ENCODE measurements at places on chromosomes 16 and 17.

DNA sequence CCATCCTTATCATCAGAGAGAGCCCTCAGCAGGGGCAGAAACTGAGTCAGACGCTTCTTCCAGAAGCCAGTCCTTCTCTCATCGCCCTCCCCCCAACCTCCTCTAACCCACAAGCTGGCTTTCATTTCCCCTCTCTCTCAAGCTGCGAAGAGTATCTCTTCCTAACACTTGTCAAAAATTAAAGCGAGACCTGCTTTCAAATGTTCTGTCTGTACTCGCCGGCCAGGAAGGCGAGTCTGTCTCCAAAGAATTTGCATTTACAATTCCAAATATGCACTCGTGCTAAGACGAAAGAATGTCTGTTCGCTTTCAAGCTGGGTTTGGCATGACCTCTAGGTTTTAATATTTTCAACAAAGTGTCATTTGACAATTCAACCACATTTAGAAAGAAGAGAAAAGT is 140.4 kb downstream of the RGS9 start:
- no peak for DNase-seq

DNA sequence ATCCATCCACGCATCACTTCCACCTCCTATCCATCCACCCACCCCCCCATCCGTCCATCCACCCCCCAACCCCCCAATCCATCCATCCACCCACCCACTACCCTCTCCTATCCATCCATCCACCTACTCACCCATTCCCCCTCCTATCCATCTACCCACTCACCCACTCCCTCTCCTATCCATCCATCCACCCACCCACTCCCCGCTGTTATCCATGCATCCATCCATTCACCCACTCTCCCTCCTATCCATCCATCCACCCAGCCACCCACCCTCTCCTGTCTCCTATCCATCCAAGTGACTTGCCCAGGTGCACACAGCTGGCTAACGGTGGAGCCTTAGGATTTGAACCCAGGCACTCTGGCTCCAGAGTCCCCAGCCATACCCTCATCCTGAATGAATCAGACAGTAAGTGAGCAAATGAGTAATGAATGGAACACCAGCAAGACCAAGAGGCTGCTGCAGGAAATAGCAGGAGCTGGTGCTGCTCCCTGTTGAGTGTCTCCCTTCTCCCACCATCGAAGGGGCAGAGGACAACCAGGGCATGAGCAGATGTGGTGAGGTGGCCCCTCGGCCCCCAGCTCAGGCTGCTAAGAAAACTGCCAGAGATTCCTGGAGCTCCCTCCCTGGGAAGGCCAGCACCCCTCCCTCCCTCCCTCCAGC is 62.5 kb downstream of the LITAF start:
- no peak for DNase-seq

DNA sequence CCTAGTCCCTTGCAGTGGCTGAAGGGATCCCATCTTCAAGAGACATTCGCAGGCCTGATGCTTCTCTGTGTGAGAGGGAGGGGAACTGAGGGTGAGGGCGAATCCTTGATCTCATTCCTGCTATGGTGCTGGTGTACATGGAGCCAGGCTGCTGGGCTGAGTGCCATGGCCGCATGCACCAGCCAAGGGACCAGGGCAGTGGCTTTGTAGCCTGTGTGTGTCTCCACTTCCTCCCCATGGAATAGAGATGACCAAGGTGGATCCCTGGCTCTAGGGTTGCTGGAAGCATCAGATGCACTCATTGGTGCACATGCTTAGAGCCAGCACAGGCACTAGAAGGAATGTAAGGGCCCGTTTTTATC is 195.0 kb downstream of the FOXL1 start:
- no peak for DNase-seq

DNA sequence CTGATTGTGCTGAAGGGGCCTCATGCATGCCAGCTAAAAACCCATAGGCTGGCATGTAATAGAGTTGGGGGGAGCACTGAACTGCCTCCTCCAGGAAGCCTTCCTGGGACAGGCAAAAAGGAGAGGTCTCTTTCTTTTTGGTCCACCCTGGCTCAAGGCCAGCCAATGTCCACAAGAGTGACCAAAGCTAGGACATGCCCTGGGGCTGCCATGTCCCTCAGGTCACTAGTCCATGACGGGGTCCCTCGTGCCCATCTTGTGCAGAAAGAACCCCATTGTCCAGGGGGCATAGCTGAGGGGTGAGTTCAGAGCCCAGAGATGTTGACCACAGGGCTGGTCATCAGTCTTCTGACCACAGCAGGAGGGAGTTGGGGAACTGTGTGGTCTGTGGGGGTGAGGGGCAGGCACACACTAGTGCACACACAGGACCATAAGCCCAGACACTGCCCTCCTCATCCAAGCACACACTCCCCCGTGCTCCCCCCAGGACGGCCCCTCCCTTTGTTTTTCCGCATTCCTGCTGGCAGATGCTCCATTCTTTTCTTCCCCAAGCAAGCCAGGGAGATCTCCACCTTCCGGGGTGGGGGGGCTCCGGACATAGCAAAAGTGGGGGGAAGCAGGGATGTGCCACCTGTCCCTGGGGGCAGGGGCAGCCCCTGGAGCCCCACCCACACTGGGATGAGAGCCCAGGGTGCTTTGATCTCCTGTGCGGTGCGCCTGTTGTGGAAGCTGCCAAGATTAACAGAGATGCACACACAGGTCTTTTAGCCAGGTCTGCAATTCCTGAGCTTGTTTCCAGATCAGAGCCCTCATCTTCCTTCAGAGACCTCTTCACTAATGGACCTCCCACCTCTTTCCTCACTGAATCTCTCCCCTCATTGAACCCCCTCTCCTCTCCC is 25.2 kb upstream of the PHB1 start:
- DNase-seq, result no peak

DNA sequence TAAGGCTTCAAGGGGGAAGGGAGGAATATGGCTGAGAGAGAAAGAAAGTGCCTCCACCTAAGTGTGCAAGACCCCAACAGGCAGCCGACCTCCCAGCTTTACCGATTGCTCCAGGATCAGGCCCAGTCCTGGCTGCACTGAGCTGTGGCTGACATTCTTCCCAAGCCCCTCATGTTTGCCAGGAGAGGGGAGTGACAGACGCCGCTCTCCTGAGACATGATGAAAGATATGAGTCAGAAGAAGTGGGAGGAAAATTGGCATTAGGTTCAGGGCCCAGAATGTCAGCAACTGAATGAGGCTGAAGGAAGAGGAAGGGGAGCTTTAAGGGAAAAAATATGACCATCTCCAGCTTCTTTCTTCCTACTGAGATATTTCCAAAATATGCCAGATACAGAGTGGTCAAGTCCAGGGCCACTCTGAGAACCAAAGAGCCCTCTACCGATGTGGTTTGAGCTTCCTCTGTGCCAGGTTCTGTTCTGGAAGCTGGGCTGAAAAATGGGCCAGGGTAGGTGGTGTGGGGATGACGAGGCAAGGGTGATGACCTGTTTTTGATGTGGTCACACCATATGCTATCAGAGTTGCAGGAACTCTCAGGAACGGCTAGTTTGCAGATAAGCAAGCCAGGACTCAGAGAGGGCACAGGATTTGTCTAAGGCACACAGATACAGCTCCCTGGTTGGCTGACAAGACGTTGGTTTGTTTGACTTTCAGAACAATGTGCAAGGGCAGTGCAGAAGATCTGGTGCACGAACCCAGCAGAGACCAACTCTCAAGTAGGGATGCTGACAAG is 176.7 kb downstream of the SOX9 start:
- peak; percentile 23 for DNase-seq

GRCh38 chr16:74874123-74874522 is 99.5 kb upstream of the FA2H start:
- no peak for DNase-seq

DNA sequence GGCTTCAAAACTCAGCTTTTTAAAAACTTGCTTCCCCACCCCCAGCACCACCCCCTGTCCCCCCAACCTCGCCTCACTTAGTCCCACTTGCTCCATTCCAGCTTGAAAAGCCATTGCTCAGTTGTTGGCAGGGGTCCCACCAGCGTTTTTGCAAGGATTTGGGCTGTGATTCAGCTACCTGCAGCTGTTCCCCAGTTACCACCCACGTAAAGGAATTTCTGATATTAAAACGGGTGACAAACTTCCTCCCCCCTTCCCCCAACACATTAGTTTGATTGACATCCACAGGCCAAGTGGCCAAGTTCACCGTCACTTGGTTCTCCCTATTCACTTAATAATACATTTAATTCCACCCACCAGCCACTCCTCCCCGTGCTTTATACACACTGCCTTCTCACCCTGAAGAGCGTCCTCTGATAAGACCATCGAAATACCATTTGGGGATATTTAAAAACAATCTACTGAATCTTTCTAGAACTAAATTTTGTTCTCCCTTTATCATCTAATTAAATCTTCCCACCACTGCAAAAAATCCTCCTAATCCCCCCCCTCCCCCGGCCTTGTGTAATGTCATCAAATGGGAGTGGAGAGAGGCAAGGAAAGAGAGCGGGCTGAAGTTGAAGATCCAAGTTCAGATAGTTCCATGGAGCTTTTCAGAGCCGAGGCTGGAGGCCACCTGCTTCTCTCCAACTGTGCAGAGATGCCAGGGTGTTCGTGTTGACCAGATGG is 55.1 kb downstream of the SOX9 start:
- no peak for DNase-seq

- DNase-seq, result peak; percentile 8
These were observed 570 bp downstream of the NR1D1 start for GRCh38 chr17:40099619-40100418.

DNA sequence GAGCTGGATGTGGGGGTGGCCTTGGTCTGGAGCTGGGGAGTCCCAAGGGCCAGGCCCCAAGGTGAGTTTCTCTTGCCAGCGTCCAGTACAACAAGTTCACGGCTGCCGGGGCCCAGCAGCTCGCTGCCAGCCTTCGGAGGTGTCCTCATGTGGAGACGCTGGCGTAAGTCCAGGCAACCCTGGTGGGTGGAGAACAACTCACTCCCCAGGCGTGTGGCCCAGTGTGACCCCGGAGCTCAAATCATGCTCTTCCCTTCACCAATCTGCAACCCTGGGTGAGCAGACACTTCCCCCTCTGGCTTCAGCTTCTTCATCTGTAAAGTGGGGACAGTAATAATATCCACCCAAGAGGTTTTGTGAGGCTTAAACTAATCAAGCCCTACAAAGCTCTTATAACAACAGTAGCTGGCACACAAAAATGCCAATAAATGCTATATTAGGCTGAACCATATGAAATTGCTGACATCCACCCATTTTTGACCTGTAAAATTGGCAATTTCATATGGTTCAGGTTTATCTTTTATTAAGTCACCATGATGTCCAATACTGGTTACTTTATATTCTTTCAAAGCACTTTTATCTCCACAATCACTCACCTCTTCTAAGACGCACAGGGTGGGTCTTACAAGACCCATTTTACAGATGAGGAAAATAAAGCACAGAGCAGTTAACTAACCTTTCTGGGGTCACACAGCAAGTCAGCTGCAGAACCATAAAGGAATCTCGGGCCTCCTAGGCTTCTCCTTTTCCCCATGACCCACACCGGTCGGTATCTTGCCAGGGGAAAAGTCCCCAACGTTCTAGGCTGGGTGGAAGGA is 19.7 kb downstream of the DEXI start:
- peak; percentile 30 for DNase-seq

- DNase-seq, result no peak
These were observed 140.4 kb downstream of the PMP22 start for GRCh38 chr17:15124746-15125145.

- no peak for DNase-seq
These were observed 17.0 kb downstream of the FOXF1 start for GRCh38 chr16:86527366-86527765.

DNA sequence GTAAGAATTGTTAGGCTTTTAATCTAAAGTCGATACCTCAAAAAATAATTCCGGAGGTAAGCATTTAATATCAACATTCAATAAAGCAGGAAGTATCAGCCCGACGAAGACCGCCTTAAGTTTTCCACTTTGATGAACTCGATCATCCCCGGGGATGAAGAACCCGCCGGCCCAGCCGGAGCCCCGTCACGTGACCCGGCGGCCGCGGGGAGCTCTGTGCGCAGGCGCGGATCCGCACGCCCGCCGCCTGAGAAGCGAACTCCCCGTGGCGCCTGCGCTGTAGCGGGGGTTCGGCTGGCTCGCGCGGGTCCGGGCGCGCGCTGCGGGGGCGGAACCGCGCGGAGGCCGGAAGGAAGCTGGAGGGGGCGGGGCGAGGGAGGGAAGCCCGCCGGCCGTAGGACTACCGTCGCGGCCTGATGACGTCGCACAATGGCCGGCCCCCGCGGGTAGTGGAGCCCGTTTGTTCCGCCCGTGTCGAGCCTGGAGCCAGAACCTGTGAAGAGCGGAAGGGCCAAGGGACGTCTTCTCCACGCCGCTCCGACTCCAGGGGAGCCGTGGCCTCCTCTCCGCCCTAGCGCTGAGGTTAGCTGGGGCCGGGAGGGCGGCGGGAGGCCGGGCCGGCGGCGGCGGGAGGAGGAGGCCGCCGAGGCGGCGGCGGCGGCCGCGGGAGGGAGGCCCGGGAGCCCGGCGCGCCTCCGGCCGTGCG is at the start of gene ZC3H18:
TSS of gene ZC3H18 (plus strand) at position 419 of the 706 bp plus-strand sequence. CDS start 6,721 bp downstream, outside the sequence.
- peak; percentile 94 for DNase-seq

DNA sequence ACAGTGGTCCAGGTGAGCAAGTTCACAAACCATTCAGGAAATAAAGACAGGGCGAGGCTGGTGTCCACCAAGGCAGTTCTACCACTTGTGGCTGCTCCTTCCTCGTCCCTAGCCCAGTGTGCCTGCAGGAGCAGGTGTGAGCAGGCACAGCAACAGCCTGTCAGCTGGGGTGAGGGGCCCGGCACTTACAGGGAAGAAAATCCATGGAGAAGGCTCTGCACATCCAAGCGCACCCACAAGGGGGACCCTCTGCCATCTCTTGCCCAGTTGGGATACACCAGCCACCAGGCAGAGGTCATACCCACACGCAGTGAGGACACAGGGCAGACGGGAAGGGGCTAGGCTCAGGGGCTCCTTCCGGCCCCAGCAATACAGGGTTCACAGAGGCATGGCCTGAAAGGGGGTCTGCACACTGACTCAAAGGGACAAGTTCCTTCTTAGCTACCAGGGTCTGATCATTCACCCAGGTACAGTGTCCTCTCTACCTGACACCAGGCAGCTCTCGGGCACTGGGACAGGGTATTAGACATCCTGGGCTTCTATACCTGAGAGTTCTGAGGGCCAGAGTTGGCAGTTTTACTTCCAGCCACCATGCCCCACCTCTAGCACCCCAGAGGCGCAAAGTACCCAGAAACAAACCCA is 27.0 kb downstream of the CDIP1 start:
- peak; percentile 31 for DNase-seq

DNA sequence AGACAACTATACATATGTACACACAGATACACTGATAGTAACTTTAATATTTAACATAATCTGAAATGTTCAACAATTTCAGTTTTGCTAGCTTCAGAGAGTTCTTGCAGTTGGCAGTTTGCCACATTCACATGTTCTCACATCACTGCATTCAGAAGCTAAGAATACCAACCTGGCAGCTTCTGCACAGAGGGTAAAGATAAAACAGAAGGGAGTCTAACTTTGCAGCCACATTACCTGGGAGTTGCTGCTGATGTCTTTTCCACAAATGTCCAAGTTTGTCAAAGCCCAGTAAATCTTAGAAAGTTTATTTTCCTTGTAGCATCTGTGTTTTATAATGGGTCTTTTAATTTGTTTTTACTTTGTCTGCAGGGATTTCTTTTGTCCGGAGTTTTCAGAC is 332.0 kb downstream of the BCAS3 start:
- DNase-seq, result no peak

- DNase-seq, result no peak
These were observed 55.5 kb downstream of the RPH3AL start for GRCh38 chr17:296906-297690.
